ENCODE measurements at places on chromosomes 6 and 20. TPM values are rescaled to one million over a fixed set of nuclear protein-coding genes. Genes with fewer than 3 reads are reported as not detected.

CITED2 gene
- total RNA-seq: 344 TPM

- H3K36me3 ChIP-seq: no peaks in the 10 kb centered on the region
- H3K4me3 ChIP-seq: no peak overlapping the region
- no peaks in the 10 kb centered on the region for H3K27me3 ChIP-seq
These were observed 85.4 kb upstream of the PRSS16 start for GRCh38 chr6:27161946-27162603.

GRCh38 chr20:20373091-20373571 lies 5.2 kb downstream of the INSM1 start:
- H3K4me1 ChIP-seq: no peaks in the 10 kb centered on the region
- H3K27me3 ChIP-seq: peaks cover 71% of the 10 kb centered on the region
- no peak for DNase-seq
- H3K36me3 ChIP-seq: no peaks in the 10 kb centered on the region
- no peak overlapping the region for H3K4me3 ChIP-seq

DNA sequence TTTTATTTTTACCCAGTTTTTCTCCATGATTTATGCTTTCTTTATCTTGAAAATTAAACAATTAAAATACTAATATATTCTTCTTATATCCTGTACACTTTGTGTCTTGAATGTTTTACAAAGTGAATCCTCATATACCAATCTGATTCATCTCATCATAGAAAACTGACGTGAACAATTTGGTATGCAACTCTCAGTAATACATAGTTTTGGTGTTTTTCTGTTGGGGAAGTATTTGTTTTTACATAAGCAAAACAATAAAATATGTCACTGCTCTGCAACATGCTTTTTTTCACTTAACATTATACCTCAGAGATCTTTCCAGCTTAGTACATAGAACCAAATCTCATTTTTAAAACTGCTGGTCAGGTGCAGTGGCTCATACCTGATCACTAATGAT lies 14.7 kb downstream of the DNAAF9 start:
- H3K4me3 ChIP-seq: no peak overlapping the region
- no peak for DNase-seq
- peaks cover 9% of the 10 kb centered on the region for H3K4me1 ChIP-seq
- no peaks in the 10 kb centered on the region for H3K27me3 ChIP-seq

DNA sequence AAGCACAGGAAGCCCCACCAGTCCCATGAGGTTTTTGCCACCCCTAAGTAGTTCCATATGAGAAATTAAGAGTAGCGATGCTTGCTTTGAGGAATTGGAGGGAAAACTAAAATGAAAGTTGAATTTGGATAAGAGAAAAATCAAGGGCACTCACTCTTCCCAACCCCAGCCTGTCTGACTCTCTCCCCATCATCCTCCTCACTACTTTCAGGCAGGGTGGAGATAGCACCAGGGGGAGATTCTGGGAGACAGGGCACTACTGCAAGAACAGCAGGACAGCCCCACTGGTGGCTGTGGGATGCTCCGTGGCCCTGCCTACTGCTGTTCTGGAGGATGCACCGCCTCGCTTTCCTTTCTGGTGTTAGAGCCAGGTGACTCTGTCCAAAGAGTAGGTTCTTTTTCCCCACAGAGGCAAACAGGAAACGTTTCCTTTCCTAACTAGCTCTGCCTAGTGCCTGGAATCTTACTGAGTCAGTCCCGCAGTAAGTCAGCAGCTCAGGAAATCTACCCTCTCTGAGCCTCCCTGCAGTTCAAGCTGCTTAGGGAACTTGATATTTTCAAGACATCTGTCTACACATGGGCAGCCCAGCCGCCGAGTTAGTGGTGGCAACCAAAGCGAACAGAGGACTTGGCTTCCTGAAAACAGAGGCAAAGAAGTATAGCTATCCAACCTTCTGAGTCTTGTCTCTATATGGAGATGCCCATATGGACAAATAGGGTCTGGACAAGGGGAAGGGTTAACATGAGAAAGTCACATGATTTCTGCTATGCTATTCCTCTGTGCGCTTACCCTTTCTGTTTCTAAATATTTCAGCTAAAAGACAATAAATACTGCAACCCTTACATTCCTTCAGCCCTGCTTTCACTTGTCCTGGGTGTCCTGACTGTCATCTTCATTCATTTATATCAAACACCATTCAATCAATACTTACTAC lies 11.4 kb downstream of the HLA-E start:
- H3K4me3 ChIP-seq: no peak overlapping the region
- H3K36me3 ChIP-seq: no peaks in the 10 kb centered on the region
- peaks cover 6% of the 10 kb centered on the region for H3K4me1 ChIP-seq
- no peak for DNase-seq
- H3K27ac ChIP-seq: no peak overlapping the region

GRCh38 chr20:22630701-22631100 lies 46.3 kb upstream of the FOXA2 start:
- H3K4me1 ChIP-seq: no peaks in the 10 kb centered on the region
- H3K4me3 ChIP-seq: no peak overlapping the region
- no peak overlapping the region for H3K27ac ChIP-seq
- no peaks in the 10 kb centered on the region for H3K36me3 ChIP-seq
- no peak for DNase-seq

KCNS1 gene
- total RNA-seq: not detected

ADGRB3 gene
- total RNA-seq: 9.6 TPM

DNA sequence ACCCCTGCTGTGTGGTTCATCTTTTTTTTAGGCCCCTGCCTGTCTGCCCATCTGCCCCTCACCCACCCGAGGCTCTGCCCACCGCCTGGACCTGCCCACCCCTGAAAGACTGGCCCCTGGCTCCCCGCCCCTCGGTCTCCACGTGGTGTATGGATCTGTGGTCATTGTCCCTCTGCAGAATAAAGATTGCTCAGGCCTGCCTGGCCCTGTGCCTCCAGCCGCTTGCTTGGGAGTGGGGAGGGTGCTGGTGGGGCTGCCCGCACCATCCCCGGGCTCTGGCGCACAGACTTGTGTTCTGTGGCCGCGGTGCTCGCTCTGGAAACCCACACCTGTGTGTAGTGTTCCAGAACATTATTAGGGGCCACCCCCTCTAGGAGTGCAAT lies 1.6 kb downstream of the MAP1LC3A start:
- H3K27me3 ChIP-seq: no peaks in the 10 kb centered on the region
- H3K4me1 ChIP-seq: peaks cover 7% of the 10 kb centered on the region
- no peak for DNase-seq

PACRG gene
- total RNA-seq: 1.5 TPM

- DNase-seq: no peak
- no peaks in the 10 kb centered on the region for H3K27me3 ChIP-seq
- H3K36me3 ChIP-seq: no peaks in the 10 kb centered on the region
These were observed 124.6 kb upstream of the SLC22A23 start for GRCh38 chr6:3581469-3581868.

BTN1A1 gene
- not detected for total RNA-seq

CLPSL2 gene
- not detected for total RNA-seq

GRCh38 chr6:158894193-158894592 lies 75.0 kb upstream of the EZR start:
- H3K27ac ChIP-seq: no peak overlapping the region
- no peak overlapping the region for H3K4me3 ChIP-seq
- no peaks in the 10 kb centered on the region for H3K4me1 ChIP-seq
- H3K27me3 ChIP-seq: no peaks in the 10 kb centered on the region

SLCO4A1 gene
- 29.1 TPM for total RNA-seq

DNA sequence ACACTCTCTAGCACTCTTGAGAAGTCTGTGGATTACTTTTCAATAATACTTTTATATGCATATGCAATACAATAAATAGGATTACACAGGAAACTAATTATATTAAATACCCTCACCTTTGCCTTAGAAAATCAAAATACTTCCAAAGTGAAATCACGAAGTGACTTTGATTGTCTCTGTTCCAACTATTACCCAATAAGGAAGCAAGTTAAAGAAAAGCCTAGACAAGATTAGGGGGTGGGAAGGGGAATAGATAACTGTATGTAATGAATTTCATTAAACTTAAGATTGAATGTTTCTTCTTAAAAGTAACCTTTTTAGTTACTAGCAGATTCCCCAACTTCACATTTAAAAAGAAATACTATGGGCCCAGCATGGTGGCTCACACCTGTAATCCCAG lies 66.6 kb upstream of the SOX4 start:
- H3K27ac ChIP-seq: no peak overlapping the region
- H3K4me3 ChIP-seq: no peak overlapping the region
- H3K27me3 ChIP-seq: no peaks in the 10 kb centered on the region
- no peaks in the 10 kb centered on the region for H3K36me3 ChIP-seq

DNA sequence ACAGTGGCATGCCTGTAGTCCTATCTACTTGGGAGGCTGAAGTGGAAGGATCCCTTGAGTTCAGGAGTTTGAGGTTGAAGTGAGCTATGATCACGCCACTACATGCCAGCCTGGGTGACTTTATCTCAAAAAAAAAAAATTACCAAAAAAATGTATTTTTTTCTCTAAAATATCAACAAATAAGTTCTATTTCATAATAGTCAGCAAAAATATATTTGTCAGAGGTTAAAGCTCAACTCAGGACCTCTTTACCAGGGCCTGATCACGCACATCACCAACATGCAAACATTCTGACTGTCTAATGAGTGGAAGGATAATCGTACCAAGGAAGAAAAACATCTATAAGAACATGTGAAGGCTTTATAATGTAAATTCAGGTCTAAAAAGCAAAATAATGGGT lies 387.0 kb downstream of the SYNE1 start:
- H3K27ac ChIP-seq: no peak overlapping the region
- H3K4me1 ChIP-seq: no peaks in the 10 kb centered on the region
- H3K36me3 ChIP-seq: no peaks in the 10 kb centered on the region
- H3K27me3 ChIP-seq: no peaks in the 10 kb centered on the region
- H3K4me3 ChIP-seq: no peak overlapping the region

GRCh38 chr6:125273965-125274364 lies 27.8 kb downstream of the HDDC2 start:
- H3K27ac ChIP-seq: no peak overlapping the region
- DNase-seq: no peak
- no peaks in the 10 kb centered on the region for H3K4me1 ChIP-seq
- no peaks in the 10 kb centered on the region for H3K36me3 ChIP-seq
- no peaks in the 10 kb centered on the region for H3K27me3 ChIP-seq

Data from tibial nerve (tissue), 4 donors.